ENCODE measurements at places on chromosomes 3 and 15.

- no peak for DNase-seq
Observed at GRCh38 chr3:171157980-171158379, 131.5 kb upstream of the SLC2A2 start.

GRCh38 chr3:148940983-148941382 is 50.4 kb upstream of the GYG1 start:
- DNase-seq: no peak

DNA sequence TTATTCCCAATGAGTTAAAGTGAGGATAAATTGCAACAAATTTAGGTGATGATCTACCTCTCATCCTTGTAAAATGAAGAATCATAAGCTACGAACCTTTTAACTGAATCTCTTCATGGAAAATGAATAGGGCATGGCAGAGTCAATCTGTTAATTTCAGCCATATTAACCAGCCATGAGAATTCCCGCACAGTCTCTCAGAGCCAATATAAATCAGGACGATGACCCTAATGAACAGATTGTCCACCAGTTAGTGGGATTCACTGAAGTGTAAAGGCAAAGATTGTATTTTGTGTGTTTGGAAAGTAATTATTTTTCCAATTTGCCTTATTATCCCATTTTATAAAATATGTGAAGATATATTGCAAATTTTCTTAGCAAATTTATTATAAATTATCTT is 183.8 kb downstream of the CADM2 start:
- no peak for DNase-seq

GRCh38 chr3:126499401-126499800 is 18.2 kb downstream of the UROC1 start:
- no peak for DNase-seq

GRCh38 chr3:14275962-14276909 is 97.6 kb downstream of the LSM3 start:
- no peak for DNase-seq

- DNase-seq: no peak
Observed at GRCh38 chr3:49722896-49723295, 855 bp downstream of the GMPPB start.

DNA sequence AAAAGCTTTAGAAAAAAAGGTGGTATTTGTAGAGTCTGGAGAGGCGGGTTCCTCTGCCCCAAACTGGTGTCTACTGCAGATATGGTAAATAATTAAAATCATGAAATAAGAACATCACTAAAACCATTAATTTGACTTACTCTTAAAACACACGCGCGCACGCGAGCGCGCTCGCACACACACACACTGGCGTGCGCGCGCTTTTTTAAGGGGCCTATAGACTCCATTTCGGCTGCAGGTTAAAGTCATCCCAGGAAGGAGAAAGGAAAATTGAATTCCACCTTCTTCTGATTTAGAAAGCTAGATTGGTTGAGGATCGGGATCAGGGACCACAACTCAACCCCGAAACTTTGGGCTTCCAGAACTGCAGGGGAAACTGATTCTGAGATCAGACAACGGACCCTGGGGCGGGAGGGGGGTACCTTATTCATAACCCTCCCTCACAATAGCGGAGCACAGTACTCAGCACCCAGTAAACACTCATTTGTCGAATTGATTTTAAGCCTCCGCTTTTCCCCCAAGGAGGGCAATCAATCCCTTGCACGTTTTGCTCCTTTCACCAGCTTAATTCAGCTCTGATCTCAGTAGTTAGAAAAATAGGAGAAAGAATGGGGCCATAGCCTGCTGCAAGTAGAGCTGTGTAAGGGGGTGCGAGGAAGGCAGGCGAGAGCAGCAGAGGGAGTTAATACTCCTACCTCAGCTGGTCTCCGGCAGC is 509 bp upstream of the LRRC3B start:
- no peak for DNase-seq

DNA sequence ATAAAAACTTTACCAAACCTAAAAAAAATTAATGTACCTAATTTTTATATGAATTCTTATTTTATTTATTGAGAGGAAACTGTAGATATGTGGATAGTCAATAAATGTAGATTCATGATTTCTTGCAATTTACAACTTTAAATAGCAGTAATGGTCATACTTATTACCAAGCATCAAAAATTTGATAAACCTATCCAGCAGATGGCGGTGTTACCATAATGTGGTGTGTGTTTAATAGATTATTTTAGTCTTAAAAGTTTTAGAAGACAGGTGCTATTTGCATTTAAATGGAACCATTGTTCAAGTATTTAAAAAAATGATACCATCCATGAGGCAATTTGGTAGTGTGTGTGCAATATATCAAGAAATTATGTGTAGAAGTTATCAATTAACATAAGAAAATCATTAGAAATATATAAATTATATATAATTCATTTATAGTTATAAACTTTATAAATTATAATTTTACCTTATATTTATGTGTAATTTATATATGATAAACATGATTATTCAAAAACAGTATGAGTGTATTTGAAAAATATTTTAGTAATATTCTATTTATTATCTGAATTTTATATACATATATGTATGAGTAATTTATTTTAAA is 176.0 kb upstream of the BCHE start:
- DNase-seq: peak; percentile 36

- DNase-seq: no peak
Observed at GRCh38 chr3:10619989-10620832, 114.8 kb upstream of the ATP2B2 start.

- DNase-seq: no peak
Observed at GRCh38 chr3:147397875-147398812, 8.2 kb downstream of the ZIC4 start.

DNA sequence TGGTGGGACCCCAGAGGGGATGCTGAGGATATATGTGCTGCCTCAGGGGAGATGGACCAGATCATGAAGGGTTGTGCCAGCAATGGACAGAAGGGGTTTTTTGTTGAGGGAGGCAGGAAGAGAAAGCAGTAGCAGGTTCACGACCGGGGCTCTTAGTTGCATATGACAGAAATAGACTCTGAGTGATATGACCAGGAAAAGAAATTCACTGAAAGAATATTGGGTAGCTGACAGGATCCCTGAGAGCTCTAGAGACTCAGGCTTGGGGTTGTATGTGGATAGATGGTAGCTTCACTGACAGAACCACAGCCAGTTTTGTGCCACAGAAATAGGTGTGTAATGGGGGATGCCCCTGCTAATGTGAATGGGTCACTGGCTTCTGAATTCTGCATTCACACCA is 241.6 kb downstream of the ZNF621 start:
- no peak for DNase-seq

GRCh38 chr3:37985637-37986320 is 4.8 kb upstream of the VILL start:
- DNase-seq: no peak

DNA sequence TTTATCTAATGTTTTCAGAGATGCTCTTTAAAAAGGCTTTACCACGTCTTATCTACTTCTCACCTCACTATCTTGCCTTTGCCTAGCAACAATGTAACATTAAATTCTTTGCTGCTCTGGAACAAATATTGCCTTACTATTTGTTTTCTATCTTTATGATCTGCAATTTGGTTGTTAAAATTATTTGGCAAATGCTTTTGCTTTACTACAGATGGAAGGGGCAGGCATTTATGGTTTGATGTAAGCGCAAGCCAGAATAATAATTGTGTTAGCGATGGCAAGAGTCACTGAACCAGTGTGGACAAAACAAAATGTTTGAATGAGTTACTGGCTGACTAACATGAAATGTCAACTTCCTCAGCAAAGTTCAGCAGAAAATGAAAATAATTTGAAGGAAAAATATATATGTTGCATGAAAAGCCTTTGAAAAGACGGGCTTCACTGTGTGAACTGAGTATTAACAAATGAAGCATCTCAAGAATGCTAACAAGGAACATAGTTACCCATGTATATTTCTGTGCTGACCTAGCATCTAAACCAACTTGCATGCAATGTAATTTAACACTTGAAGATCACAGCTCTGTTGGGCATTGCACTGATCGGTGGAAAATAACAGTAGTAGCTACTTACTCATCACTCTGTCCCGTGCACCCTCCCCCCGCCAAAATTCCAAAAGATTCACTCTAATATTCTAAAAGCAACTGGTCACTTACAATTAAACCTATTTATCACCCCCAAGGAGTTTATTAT is 454.0 kb upstream of the ARHGEF26 start:
- no peak for DNase-seq

DNA sequence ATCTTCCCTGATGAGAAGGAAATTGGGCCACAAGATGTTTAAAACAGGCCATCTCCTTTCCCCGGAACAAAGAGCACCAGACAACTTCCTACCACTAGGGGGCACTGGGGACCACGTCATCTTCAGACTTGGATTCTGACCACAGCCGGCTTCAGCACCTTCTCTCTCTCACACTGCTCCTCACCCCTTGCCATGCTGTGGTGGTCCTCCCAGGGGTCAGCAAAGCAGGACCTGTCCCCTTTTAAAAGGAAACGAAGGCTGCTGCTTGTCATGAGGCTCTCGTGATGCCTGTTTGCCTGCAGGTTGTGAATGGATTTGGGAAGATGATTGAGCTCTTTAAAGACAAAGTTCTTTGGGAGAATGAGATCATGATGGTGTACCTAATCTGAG is 16.2 kb downstream of the RFT1 start:
- peak; percentile 78 for DNase-seq

DNA sequence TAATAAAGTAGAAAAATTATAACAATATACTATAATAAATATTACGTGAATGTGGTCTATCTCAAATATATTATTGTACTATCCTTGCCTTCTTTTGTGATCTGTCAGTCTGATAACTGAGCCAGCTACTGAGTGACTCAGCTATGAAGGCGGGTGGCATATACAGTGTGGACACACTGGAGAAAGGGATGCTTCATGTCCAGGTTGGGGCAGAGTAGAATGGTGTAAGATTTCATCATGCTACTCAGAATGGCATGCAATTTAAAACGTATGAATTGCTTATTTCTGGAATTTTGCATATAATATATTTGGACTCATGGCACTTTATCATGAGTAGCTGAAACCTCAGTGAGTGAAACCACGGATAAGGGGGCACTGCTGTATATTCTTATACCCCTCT is 172.9 kb upstream of the TBC1D5 start:
- no peak for DNase-seq

DNA sequence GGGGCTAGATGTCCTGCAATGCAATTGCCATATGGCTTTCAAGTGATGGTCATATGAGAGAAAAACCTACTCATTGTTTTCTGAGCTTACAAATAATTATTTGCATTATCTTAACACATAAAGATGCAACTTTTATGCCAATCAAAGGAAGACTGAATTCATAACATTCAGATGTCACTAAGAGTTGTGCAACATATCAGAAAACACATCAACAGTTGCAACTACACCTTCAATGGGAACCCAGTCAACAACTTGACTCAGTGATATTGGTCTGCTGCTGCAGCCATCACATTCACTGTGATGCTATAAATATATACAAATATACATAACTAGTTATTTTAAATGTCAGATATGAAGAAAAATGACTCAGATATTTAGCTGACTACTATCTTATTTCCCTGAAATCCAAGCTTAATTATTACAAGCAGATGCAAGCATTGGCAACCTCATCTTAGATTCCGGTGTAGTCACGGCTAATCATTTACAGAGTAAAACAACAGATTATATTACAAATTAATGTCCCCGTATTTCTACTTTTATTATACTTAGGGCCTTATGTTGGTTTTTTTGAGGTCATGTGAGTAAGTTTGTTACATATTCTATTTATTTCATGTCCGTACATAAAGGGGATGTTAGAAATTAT is 23.7 kb downstream of the CNTN3 start:
- DNase-seq: no peak

- no peak for DNase-seq
Observed at GRCh38 chr15:47846876-47847275, 129.6 kb downstream of the SEMA6D start.

DNA sequence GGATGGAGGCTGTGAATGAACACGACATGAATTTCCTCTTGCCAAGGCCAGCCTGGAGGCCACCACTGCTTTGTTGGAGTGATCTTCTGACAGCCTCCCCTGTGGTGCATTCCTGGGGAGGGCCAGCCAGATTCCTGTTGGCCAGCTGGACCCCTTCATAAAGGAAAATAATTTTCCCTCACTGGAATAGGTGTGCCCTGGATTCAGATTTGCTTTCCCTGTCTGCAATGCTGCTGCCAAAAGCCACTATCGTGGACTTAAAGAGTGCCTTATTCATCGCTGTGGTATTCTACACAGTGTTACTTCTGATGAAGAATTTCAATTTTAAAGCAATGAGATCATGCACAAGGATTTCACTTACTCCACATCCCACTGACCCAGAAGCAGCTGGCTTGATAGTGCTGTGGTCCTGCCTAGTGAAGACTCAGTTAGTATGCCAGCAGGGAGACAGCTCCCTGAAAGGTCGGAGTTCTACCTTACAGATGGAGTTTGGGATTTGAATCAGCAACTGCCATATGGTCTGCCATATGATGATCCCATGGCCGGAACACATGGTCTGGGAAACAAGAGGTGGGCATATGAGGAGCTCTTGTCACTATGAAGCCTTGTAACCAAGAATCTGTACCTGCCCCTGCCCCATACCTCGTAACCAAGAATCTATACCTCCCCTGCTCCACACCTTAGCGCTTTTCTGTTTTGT is 145.2 kb downstream of the KLF13 start:
- DNase-seq: no peak

DNA sequence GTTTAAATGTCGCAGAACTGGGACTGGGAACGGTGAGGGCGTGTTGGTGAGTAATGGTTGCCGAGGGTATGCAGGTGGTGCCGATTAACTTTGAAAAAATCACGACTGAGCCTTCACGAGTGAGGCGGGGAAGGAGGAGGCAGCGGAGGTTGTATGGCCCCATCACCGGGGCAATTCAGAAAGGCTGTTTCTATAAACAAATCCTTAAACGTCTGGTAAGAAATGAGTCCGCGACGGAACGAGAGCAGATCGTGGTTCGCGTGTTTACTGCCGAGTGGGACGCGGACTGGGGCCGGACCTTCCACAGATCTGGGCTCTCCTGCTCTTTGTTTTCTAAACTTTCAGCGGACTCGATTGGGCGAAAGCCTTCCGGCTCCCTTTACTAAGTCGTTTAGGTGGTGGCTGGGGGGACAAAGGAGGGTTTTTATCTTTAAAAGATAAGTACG is 2.7 kb downstream of the IGF1R start:
- DNase-seq: no peak

- no peak for DNase-seq
Observed at GRCh38 chr15:27086149-27086548, 115.2 kb downstream of the GABRG3 start.

DNA sequence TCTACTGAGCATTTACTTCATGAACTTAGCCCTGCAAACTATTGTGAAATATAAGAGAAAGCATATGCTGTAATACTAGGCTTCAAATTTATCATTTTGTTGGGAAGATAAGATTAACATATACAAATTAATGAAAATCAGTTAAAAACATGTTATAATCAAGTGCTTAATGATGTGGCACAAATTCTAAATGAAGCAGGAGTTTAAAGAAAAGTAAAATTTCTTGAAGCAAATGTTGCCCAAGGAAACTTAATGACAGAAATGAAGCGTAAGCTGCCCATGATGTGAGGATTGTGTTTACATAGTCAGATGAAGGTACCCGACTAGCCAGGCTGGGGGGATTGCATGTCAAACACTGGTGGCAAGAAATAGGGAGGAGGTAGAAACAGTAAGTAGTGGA is 103.1 kb upstream of the GAP43 start:
- no peak for DNase-seq
